ENCODE measurements at places on chromosomes 3 and 15.

DNA sequence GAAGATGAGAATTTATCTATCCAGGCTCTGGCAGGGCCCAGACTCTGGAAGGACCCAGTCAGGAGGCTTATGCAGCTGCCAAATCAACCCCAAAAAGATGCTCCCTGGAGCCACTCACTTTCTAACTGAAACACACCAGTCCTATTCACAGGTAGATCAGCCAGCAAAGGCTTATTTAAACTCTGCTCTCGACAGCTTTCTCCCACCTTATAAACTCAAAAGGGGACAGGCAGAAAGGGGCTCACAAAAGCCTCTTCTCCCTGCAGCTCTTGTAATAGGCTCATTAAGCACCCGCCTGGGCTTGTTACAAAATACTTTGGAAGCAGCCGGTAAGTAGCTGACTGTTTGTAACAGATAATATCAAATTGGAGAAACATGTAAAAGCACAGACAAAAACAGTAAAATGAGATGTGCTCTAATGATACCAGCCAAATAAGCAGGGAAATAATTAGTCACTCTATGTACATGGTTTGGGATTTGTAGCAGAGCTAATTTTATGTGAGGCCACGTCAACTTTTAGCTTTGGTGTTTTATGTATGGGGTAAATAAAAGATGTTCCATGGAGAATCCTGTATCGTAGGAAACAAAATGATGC lies 213.8 kb downstream of the NR2F2 start:
- no peak overlapping the region for H3K4me3 ChIP-seq
- no peaks in the 10 kb centered on the region for H3K27me3 ChIP-seq
- H3K4me1 ChIP-seq = no peaks in the 10 kb centered on the region
- H3K27ac ChIP-seq = no peak overlapping the region
- DNase-seq = no peak
- H3K36me3 ChIP-seq = no peaks in the 10 kb centered on the region

DNA sequence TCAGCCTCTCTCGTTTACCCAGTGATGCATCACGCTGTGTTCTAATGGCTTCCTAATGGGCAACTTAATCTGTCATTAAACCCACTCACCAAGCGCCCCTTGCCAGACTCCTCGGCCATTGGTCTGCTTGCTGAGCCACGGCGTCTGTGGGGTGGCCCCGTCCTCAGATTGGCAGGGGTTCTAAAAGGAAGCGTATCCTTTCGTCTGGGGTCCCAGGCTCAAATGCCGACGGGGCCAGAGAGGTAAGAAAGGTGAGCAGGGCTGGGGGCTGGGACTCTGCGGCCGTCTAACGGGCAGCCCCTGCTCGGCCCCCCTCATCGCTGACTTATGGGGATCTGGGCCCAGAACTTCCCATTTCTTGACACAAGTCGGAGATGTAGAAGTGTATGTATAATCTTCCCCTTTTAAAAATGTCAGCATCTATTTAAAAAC lies 315.1 kb upstream of the PROK2 start:
- peak; percentile 72 for DNase-seq
- no peak overlapping the region for H3K4me3 ChIP-seq
- H3K27me3 ChIP-seq = no peaks in the 10 kb centered on the region
- no peaks in the 10 kb centered on the region for H3K36me3 ChIP-seq
- H3K27ac ChIP-seq = no peak overlapping the region

GRCh38 chr3:30318110-30318509 lies 288.3 kb upstream of the TGFBR2 start:
- no peaks in the 10 kb centered on the region for H3K27me3 ChIP-seq
- no peak overlapping the region for H3K27ac ChIP-seq
- DNase-seq = no peak
- no peak overlapping the region for H3K4me3 ChIP-seq

- H3K36me3 ChIP-seq = no peaks in the 10 kb centered on the region
- no peak for DNase-seq
- H3K4me3 ChIP-seq = no peak overlapping the region
- H3K4me1 ChIP-seq = peaks cover 1% of the 10 kb centered on the region
- no peak overlapping the region for H3K27ac ChIP-seq
Observed at GRCh38 chr3:31848163-31848818, 132.8 kb downstream of the OSBPL10 start.

DNA sequence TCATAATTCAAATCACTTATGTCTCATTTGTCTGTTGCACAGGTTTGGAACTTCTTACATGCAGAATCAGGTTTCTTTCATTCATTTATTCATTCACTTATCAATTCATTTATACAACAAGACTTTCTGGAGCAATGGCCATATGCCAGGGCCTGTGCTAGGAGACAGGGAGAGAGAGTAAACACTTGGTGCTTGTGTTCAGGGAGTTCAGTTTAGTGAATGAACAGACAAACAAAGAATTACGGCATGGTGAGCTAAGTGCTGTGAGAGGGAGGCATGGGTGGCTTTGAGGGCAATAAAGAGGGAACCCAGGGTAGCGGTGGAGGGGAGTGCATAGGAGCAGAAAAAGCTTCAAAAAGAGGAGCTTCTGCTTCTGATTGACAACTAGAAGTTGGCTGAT lies 8.5 kb upstream of the IREB2 start:
- no peak overlapping the region for H3K4me3 ChIP-seq
- no peaks in the 10 kb centered on the region for H3K4me1 ChIP-seq
- H3K36me3 ChIP-seq = no peaks in the 10 kb centered on the region
- no peaks in the 10 kb centered on the region for H3K27me3 ChIP-seq

DNA sequence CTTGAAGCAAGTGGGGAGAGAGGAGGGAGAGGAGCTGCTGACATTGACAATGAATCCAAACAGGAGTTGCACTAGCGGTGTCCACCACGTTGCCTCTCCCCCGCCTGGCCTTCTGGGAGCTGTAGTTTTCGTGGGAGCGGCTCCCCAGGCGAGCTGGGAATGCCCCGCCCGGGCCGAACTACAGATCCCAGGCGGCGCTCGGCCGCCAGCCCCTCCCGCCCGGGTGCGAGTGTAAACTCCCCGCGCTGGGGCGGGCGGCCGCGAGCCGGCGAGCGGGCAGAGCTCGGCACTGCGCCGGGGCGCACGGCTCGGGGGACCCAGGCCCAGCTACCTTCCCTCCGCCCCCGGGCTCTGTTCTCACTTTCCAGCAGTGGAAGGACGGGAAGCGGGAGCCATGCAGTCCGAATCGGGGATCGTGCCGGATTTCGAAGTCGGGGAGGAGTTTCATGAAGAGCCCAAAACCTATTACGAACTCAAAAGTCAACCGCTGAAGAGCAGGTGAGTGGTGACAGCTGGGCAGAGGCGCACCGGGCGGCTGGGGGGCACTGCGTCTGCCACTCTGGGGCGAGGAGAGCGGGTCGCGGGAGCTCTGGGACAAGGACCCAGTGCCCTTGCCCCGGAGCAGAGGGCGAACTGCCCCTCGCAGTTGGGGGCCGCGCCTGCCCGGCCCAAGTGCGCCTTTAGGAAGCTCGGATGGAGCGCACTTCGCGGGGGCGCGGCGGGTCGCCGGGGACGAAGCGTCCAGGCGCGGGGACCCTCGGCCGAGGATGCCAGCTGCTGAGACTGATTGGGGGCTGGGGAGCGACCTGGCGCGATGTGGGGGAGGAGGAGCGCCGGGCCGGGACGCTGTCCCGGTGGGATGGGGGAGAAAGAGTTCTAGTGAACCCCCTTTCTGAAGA lies at the start of gene MITF:
MITF (plus strand) TSS at position 261 of the 899 bp plus-strand sequence; CDS start at position 395, 134 bp downstream.
- no peak within 1 kb of the TSS for H3K27ac ChIP-seq
- no peaks in the 10 kb centered on the region for H3K27me3 ChIP-seq
- H3K4me1 ChIP-seq = no peaks in the 10 kb centered on the region
- peak within 1 kb of the TSS; percentile 92 for H3K4me3 ChIP-seq
- DNase-seq = peak; percentile 96

DNA sequence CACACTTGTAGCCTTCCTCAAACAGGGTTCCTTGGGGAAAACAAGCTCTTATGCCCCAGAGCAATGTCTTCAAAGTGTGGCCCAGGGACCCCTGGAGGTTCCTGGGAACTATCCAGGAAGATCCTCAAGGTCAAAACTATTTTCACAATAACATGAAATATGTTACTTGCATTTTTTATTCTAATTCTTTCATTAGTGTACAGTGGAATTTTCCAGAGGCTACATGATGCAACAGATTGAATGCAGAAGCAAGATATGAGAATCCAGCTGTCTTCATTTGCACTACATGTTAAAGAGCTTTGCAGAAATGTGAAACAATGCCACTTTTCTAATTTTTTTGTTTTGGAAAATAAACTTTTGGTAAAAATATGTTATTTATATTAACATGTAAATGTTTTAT lies 190.9 kb downstream of the SLC9A9 start:
- H3K4me3 ChIP-seq = no peak overlapping the region
- H3K36me3 ChIP-seq = no peaks in the 10 kb centered on the region
- H3K27ac ChIP-seq = no peak overlapping the region
- no peaks in the 10 kb centered on the region for H3K4me1 ChIP-seq
- H3K27me3 ChIP-seq = no peaks in the 10 kb centered on the region

GRCh38 chr3:161273589-161274218 lies 52.6 kb downstream of the NMD3 start:
- no peak overlapping the region for H3K27ac ChIP-seq
- H3K4me1 ChIP-seq = no peaks in the 10 kb centered on the region
- no peaks in the 10 kb centered on the region for H3K27me3 ChIP-seq
- H3K4me3 ChIP-seq = no peak overlapping the region

GRCh38 chr15:92809880-92810361 lies 90.2 kb upstream of the CHD2 start:
- peak; percentile 62 for DNase-seq
- peak overlapping the region; percentile 100 for H3K27ac ChIP-seq
- peaks cover 11% of the 10 kb centered on the region for H3K4me1 ChIP-seq
- H3K27me3 ChIP-seq = no peaks in the 10 kb centered on the region
- peak overlapping the region; percentile 43 for H3K4me3 ChIP-seq

- H3K27me3 ChIP-seq = no peaks in the 10 kb centered on the region
- H3K27ac ChIP-seq = no peak overlapping the region
- H3K4me1 ChIP-seq = no peaks in the 10 kb centered on the region
- H3K4me3 ChIP-seq = no peak overlapping the region
Observed at GRCh38 chr15:78016860-78017259, 60.7 kb downstream of the TBC1D2B start.

GRCh38 chr3:175988401-175988800 lies 1129.3 kb downstream of the NAALADL2 start:
- no peaks in the 10 kb centered on the region for H3K4me1 ChIP-seq
- H3K36me3 ChIP-seq = no peaks in the 10 kb centered on the region
- no peak overlapping the region for H3K4me3 ChIP-seq
- DNase-seq = no peak
- no peaks in the 10 kb centered on the region for H3K27me3 ChIP-seq
- no peak overlapping the region for H3K27ac ChIP-seq

DNA sequence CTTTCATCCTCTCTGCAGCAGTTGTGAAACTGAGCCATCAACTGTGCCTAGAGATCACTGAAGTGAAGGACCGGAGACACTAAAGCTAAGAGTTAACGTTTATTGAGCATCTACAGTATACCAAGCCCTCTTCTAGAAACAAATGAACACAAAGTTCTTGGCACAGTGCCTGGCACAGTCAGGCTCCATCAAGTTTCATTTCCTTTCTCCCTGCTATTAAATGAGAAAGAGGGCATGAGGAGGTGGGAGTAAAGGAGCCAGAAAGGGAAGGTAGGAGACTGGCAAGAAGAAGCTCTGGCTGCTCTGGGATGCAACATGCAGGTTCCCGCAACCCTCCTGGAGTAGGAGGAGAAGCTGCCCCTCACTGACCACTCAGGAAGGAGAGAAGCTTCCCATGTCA lies 30.6 kb downstream of the CYP19A1 start:
- H3K4me3 ChIP-seq = no peak overlapping the region
- DNase-seq = no peak
- no peaks in the 10 kb centered on the region for H3K27me3 ChIP-seq
- no peaks in the 10 kb centered on the region for H3K36me3 ChIP-seq

- no peak for DNase-seq
- no peaks in the 10 kb centered on the region for H3K36me3 ChIP-seq
- H3K4me3 ChIP-seq = no peak overlapping the region
- no peaks in the 10 kb centered on the region for H3K27me3 ChIP-seq
Observed at GRCh38 chr15:31214864-31215489, 111.7 kb upstream of the KLF13 start.

DNA sequence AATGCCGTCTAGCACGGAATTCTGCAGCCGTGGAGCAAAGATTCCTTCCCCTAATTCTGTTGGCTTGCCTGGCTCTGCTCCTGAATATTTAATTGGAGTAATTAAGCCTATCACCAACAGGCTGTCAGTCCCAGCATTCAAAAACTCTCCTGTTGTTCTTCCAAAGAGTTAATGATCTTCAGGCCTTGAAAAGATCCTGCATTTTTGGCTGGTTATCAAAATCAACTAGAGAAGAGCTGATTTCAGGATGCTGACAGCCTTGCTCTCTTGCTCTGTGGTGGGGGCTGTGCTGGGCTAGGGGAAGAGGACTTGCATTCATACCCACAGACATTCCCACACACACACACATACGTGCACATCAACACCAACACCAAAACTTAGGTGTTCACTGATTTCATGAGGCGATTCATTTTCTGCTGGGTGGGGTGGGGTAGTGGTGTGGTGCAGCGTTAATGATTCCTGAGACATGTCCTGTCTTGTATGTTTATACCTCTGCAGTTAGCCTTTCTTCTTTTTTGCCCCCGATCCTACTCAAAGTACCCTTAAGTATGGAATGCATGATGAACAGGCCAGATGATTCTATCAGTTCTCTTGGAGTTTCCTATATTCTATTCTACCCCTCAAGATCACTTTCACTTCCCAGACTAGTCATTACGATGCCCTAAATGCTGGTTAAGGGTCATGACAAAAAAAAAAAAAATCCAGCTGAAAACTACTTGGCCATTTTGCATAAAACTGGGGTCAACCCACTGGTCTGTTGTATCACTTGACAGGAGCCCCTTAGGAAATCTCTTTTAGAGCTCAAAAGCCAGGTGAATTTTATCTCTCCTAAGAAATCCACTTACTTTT lies 42.3 kb downstream of the CPN2 start:
- DNase-seq = no peak
- H3K27ac ChIP-seq = no peak overlapping the region
- H3K4me1 ChIP-seq = peaks cover 3% of the 10 kb centered on the region
- H3K27me3 ChIP-seq = no peaks in the 10 kb centered on the region

DNA sequence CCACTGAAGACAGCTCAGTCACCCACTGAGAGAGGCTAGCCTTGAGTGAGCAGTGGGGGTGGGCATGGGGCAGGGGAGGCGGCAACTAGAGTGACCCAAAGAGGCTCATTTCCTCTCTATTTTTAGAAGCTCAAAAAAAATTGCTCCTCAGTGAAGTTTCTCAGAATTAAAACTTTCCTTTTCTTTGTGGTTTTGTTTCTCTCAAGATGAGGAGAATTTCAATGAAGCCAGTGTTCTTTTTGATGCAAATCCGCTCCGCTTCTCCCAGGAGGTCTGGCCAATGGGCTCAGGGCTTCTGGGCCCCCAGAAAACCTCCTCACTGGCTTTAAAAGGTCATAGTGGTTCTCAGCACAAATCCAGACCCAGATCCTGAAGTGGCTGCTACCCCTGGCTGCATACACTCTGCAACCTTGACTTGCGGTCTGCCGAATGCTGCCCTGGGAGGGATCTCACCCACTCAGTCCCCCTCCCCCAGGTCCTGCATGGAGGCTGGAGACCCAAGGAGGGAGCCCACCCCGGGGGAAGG lies at the start of gene ACSBG1:
ACSBG1 (minus strand) TSS at position 51 of the 526 bp plus-strand sequence. CDS start 64 bp downstream, outside the sequence.
- DNase-seq = no peak
- H3K4me3 ChIP-seq = no peak within 1 kb of the TSS
- no peaks in the 10 kb centered on the region for H3K4me1 ChIP-seq

Data from mesendoderm (in vitro differentiated cells).